Pons (tissue), 1 donor: ENCODE measurements at places on chromosomes 5 and 9.

DNA sequence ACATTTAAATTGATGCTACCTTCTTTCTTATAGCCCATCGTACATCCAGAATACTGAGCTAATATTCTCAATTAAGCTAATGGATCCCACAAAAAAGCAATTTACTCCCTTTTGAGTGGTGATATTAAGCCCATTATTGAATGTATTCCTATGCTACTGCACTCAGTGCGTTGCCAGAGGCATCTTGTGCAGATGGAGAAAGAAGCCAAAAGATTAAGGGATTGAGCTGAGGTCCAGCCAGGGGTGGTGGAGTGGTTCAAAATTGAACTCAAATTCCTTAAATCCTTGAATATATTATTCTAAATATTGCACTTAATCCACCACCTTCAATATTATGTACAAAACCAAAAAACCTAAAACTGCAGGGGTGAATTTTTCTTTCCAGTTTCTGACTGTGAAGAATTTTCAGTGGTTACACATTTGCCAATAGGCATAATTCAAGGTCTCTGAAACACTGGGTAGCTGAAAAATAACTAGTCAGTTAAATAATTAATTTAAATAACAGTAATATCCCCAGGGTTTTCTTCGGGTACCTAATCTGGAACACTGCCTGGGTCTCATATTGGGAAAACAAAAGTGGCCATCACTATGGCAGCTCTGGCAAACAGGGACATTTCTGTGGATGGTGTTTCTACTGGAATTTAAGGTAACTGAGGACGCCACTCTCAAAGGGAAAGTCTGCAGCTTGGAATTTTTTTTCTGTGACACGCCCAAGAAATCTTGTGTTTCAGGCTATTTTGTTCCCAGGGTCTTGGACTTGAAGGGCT is 6.2 kb upstream of the LIFR start:
- DNase-seq, result no peak

GRCh38 chr9:113624721-113625120 is 161.2 kb downstream of the RGS3 start:
- DNase-seq, result no peak

GRCh38 chr9:75866273-75866871 is 24.1 kb upstream of the PCSK5 start:
- peak; percentile 85 for DNase-seq

- no peak for DNase-seq
These were observed 138.5 kb downstream of the DCP2 start for GRCh38 chr5:113115061-113115460.

- no peak for DNase-seq
These were observed 2393.0 kb upstream of the C9orf72 start for GRCh38 chr9:29966247-29966646.

GRCh38 chr9:25648116-25648515 is 30.1 kb downstream of the TUSC1 start:
- no peak for DNase-seq

DNA sequence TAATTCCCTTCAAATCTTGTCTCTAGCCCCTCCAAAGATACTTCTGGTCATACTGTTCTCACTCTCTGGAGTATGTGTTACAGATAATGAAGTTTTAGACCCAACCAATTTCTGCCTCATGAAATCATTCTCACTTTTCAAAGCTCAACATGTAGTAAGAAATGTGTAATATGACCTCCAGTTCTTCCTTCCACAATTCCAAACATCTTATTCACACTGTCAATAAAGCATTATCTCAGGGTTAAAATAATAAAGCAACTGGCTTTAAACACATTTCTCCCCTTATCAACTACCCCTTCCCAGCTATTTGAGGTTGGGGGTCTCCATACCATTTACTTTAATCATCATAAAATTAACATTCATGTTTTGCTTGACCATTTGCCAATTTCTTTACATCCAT is 654.1 kb downstream of the RAB3C start:
- DNase-seq, result no peak

GRCh38 chr5:87243161-87243844 is 24.4 kb upstream of the RASA1 start:
- DNase-seq, result peak; percentile 44

GRCh38 chr5:107090506-107090905 is 580.2 kb downstream of the EFNA5 start:
- DNase-seq, result no peak

GRCh38 chr5:4083591-4084337 is 488.1 kb downstream of the IRX1 start:
- DNase-seq, result no peak

- DNase-seq, result no peak
These were observed 81.6 kb downstream of the KCNIP1 start for GRCh38 chr5:170585273-170585948.

- no peak for DNase-seq
These were observed 8.7 kb downstream of the UBQLN1 start for GRCh38 chr9:83698976-83699585.

- no peak for DNase-seq
These were observed 232.3 kb downstream of the FANCC start for GRCh38 chr9:95085036-95085770.

DNA sequence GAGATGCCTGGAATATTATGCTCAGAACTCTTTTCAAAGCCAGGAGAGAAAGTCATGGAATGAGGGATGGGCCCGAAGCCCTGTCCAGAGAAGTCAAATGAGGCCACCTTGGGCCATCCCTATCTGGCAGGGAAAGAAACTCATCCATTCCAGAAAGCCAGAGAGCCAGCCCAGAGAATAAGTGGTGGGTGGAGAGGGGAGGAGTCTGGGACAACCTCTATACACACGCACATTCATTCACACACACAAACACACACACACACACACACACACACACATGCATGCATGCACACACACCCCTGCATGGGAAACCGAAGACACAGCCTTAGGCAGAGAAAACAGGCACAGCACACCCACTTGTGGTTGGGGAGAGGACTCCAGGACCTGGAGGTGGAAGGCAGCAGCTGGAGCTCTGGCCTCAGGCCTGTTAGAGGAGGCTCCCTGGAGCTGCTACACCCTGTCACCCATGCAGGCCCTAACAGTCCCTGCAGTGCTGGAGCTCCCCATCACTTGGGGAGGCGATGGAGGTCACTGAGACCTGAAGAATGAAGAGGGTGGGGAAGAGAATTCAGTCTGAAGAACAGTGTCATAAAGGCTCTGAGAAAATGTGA is 38.0 kb downstream of the TGFBI start:
- DNase-seq, result no peak

DNA sequence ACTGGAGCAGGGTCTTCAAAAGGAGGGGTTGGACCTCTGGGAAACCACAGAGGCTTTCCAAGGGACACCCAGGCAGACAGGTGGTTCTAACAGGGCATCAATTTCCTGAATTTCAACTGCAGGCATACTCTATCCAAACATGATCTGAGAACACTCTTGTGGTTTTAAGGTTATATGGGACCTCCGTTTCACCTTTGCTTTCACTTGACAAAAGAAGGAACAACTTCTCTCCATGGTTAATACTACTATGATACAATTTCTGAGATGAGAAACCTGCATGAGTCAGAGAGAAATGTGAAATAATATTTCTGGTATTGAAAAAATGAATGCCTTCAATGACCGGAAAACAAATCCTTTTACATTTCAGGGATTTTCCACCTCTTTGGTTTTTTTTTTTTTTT is 28.0 kb upstream of the ERAP1 start:
- no peak for DNase-seq

DNA sequence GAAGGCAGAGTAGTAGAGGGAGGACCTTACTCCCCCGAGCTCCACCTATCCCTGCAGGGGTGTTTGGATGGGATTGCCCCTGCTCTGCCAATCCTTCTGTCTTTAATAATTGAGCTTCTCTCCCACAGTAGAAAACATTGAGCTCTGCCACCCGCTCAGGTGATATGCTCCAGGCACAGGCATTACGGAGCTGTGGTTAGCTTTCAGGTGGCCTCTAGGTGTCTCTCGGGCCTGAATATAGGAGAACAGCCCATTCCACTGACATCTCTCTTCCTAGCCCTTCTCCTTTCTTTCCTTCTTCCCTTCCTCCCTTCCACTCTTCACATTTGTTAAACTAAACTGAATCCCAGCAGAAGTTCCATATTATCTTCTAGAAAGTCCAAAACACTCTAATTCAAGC is 203.4 kb downstream of the SYK start:
- DNase-seq, result no peak

DNA sequence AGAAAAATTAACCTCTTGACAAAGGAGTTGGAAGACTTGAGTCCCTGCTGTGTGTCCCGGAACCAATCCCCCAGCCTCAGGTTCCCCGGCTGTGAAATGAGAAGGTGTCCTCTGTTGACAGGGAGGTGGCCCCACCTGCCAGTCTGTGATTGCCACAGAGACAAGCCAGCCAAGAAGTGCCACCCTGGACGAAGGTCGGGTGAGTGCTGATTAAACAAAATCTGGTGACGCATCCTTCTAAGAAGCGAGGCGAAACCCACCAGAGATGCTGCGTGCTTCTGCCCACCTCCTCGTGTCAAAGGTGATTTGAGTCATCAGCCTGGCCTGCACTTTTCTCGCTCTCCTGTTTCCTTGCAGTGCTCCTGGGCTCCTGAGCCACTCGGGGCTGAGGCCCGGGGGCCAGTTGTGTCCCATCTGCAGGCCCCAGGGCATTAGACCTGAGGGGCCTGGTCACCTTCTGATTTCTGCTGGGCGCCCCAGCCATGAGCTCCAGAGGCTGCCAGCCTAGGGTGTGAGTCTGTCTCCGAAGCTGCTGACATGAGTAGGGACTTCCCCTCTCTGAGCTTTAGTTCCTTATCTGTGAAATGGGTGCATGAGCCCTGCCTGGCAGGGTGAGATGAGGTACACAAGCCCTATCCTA is 28.7 kb downstream of the NEK6 start:
- no peak for DNase-seq

GRCh38 chr5:52560366-52560765 is 227.3 kb upstream of the ITGA1 start:
- peak; percentile 67 for DNase-seq

- DNase-seq, result no peak
These were observed 81.3 kb downstream of the GADD45G start for GRCh38 chr9:89686126-89686525.

GRCh38 chr5:94670726-94671125 is 52.3 kb downstream of the SLF1 start:
- no peak for DNase-seq

DNA sequence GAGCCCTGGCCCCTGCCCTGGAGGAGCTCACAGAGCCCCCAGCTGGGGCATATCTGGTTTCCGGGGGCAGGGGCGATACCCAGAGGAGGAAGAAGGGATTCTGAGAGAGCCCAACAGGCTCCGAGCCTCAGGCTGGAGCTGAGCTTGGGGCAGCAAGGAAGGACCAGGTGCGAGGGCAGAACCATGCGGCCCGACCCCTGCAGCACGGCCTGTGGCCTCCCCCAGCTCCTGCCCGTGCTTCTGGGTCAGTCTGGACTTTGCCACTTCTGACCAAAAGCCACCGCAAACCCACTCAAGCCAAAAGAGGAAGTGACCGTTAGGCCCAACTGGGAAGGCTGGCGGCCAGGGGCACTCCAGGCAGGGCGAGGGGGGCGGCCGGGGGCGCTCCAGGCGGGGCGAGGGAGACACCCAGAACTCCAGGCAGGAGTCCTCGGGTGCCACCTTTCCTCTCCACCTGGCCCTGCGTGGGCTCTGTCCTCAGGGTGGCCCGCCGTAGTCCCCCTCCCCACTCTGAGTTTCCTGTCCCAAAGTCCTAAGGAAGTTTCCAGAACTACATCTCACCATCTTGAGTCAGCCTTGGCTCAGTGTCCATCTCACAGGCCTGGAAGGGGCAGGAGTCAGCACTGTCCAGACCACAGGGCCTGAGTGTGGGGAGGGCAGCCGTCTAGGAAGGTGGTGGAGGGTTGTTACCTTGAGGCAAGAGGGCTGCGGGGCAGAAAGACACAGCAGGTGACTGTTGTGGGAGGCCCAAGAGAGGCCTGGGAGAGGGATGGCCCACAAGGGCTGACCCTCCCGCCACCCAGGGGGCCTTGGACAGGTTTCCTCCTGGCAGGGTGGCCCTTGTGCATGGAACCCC is 946 bp upstream of the LTC4S start:
- DNase-seq, result no peak

DNA sequence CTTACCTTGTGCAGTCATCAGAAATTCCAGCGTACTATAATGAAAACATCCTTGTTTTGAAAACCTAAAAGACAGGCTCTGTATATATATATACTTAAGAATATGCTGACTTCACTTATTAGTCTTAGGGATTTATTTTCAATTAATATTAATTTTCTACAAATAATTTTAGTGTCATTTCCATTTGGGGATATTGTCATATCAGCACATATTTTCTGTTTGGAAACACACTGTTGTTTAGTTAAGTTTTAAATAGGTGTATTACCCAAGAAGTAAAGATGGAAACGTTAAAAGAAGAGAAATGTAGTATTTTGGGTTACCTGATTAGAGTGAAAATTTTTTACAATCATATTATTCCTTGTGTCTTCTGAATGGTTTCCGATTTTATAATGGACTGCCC is 131.4 kb downstream of the CDH6 start:
- no peak for DNase-seq

- DNase-seq, result no peak
These were observed 214.8 kb downstream of the ISL1 start for GRCh38 chr5:51598026-51598425.

- DNase-seq, result peak; percentile 36
These were observed 22.1 kb upstream of the SPOCK1 start for GRCh38 chr5:137521246-137521645.

GRCh38 chr5:72600391-72600981 is 93.3 kb upstream of the ZNF366 start:
- no peak for DNase-seq

GRCh38 chr5:127621601-127622325 is 27.1 kb upstream of the CTXN3 start:
- DNase-seq, result no peak

GRCh38 chr5:52743529-52743928 is 44.2 kb upstream of the ITGA1 start:
- no peak for DNase-seq

- DNase-seq, result no peak
These were observed 3.3 kb downstream of the CTSL start for GRCh38 chr9:87729246-87729645.

- peak; percentile 7 for DNase-seq
These were observed 1.1 kb upstream of the GABRP start for GRCh38 chr5:170782438-170782837.

- DNase-seq, result no peak
These were observed 84.1 kb downstream of the MAMDC2 start for GRCh38 chr9:70127540-70128416.

GRCh38 chr5:143373076-143373475 is 30.4 kb downstream of the NR3C1 start:
- no peak for DNase-seq

GRCh38 chr9:35051069-35051967 is 21.1 kb downstream of the VCP start:
- DNase-seq, result peak; percentile 28

DNA sequence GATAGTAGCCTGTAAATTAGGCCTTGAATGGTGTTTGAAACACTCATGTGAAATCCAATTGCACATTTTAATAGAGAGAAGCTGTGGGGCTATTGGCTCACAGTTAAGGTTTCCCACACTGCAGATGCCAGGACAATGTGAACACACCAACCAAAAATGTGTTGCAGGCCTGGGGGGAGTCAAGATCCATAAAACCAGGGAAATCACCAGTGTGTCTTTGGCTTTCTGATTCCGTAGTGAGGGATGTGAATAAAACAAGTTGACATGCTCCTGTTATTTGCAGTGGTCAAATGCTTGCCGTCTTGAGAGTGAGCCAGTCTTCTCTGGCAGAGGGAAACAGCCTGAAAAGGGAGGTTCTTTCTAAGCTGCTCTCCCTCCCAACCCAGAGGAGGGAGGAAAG is 79.0 kb downstream of the ZNF462 start:
- peak; percentile 37 for DNase-seq

GRCh38 chr9:98374385-98375051 is 119.1 kb upstream of the TBC1D2 start:
- DNase-seq, result no peak
